ENCODE measurements at places on chromosomes 6 and 20.
A peak's percentile ranks its signal among the peaks of the same experiment; 100 is the strongest.

DNA sequence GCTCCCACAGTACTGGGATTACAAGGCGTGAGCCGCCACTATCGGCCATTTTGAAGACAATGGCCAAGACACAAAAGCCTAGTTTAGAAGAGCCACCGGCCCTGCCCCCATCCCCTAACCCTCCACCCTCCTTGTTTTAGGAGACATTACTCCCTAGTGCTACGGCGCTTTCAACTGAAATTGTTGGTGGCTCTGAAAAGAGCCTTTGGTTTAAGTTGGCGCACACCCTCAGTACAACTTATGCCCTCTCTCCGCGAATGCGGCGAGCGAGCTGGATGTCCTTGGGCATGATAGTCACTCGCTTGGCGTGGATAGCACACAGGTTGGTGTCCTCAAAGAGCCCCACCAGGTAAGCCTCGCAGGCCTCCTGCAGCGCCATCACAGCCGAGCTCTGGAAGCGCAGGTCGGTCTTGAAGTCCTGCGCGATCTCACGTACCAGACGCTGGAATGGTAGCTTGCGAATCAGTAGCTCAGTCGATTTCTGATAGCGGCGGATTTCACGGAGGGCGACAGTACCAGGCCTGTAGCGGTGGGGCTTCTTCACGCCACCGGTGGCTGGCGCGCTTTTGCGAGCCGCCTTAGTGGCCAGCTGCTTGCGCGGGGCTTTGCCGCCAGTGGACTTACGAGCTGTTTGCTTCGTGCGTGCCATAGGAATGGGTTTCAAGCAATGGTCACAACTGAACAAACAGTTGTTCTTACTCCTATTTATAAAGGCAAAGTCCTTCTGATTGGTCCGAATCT is 114.9 kb upstream of the BTN3A2 start:
- DNase-seq = peak; percentile 82

DNA sequence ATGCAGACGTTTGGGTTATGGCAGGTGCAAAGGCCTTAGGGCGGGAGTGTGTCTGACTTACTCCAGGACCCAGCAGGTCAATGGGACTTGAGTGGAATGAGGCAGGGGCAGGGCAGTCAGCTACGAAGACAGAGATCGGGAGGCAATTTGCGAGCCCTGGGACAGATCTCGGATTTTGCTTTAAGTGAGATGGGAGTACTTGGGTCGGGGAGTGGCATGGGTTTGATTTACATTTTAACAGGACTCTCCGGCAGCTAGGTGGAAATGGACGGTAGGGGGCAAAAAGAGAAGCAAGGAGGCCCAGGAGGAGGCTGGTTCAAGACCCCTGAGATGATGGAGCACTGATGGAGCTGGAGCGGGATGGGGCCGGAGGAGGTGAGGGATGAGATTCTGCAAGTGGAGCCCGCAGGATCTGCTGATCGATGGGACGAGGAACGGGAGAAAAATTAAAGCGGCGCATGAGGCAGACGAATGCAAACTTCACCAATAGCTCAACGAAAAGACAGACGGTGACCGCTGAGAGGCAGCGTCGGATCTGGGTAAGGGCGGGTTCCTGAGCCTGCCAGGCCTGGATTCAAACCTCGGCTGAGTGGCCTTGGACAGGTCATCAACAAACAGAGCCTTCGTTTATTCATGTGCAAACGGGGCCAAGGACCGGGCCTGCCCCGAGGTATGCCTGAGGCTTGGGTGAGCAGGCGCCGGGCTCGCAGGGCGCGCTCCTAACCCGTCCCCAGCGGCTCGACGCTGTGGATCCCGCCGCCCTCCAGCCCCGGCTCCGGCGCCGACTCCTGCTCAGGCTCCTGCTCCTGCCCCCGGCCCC is 756 bp upstream of the RBCK1 start:
- DNase-seq = peak; percentile 74

GRCh38 chr20:35369804-35370203 is 42.0 kb downstream of the UQCC1 start:
- DNase-seq = no peak

GRCh38 chr6:4129446-4129845 is 5.9 kb downstream of the ECI2 start:
- DNase-seq = no peak

- no peak for DNase-seq
Observed at GRCh38 chr6:143745166-143746133, 67.7 kb downstream of the PHACTR2 start.

- DNase-seq = no peak
Observed at GRCh38 chr6:90677440-90677839, 90.6 kb upstream of the MAP3K7 start.

DNA sequence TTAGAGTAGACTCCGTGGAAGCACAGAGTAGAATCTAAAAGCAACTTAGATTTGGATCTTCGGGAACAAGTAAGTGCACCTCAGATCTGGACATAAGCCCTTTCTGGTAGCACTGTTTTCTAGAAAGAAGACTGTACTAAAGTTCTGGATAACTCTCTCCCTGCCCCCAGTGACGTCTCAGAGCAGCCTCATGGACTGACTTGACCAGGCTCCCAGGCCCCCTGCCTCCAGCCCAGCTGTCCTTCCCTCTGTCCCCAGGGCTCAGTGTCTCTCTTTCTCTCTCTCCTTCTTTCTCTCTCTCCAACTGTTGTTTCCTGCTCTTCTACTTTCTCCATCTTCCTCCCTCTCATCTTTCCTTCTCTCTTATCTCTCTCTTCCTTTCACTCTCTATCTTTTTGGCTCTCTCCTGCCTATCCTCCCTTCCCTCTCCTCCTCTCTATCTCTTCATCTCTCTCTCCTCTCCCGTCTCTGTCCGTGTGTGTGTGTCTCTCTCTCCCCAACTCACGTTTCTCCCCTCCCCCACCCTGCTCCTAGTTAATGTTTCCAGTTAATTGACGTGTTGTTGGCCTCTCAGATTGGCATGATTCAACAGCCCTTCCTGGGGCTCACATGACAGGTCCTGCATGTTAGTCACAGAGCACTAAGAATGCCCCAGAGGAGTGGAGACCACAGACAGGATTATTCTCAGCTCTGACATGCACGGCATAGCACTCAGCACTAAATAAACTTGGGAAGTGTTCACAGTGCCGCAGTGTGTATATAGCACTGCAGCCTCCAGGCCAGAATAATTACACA is 180.4 kb upstream of the FOXQ1 start:
- no peak for DNase-seq

DNA sequence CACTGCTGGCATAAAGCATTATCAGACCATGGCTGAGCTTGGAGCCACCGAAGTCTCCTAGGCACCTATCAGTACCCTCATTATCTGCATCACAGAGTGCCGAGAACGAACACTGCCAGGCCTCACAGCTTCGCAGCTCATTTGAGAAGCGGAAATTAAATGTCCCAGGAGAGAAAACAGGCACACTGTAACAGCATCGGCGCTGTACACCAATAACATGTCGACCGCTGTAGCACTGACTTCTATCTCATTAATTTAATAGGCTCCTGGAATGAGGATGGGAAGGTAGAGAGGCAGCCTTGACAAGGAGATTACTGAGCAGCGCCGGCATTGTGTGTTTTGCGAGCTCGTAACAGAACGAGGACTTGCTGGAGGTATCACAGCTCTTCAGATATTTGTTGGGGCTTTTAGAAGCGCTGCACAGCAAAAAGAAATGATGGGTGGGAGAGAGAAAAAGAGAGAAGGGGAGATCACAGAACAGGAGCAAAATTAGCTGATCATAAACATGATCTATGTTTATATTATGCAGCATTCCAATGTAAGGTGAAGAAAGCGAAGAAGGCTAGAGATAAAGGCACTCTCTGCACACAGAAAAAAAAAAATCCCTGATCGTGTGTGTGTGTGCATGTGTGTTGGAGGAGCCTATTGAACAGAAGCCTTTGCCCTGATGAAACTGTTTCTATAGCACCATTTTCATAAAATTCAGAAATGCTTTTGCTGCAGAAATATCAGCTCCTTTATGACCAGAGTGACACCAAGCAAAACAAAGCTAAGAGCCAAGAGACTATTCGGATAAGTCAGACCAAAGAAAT is 29.2 kb downstream of the ID4 start:
- DNase-seq = no peak

DNA sequence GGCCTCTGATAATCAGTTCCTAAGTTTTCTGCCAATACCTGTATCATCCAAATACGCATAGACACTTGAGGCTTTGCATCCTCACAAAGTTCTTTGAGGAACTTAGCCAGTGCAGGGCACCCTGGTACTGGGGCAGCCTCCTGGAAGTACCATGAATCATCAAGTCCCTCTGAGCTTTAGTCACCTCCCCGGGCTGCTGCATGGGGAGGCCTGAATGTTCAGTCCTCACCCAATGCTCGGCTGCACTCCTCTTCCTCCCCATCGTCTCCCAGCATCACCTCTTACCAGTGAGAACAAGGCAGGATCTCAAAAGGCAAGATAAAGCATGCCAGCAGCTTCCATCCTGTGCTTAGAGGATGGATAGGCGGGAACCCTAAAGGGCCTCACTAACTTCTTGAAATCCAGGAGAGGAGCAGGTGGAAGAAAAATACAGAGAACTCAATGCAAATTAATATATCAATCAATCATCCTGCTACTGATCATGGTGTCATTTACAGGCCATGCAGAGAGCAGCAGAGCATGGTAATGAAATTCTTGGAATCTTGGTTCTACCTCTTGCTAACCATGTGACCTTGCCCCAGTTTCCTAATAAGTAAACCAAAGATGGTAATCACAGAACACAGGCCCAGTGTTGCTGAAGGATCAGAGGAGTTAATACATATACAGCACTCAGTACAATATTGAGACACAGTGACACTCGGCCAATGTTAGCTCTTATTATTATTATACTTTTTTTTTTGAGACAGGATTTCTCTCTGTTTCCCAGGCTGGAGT is 4.7 kb upstream of the CCN6 start:
- DNase-seq = no peak

DNA sequence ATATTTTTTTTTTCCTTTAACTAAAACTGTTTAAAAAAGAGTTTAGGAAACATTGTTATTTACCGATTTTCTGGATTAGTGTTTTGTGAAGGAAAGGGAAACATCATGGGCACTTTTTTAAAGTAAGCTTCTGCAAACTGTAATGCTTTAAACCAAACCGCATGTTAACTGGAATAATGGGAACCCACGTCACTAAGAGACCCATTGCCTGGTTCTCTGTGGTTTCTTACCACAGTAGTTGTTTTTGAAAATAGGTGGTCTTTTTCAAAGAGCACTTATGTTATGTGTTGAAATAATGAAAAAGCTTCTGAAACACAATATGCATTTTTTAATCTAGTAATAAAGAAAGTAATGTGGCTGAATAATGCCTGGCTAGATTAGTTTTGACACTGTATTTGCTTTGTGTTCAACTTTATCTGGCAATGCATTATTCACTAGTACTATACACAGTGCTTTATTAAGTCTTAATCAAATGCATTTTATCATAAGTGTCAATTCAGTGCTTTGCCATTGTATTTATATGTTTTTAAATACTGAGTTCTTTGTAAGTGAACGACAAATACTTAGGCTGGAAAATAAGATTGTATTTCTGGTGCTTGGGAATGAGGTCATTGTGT is 754.1 kb upstream of the FLRT3 start:
- no peak for DNase-seq

GRCh38 chr6:167424060-167424673 is 99.3 kb downstream of the TTLL2 start:
- no peak for DNase-seq

DNA sequence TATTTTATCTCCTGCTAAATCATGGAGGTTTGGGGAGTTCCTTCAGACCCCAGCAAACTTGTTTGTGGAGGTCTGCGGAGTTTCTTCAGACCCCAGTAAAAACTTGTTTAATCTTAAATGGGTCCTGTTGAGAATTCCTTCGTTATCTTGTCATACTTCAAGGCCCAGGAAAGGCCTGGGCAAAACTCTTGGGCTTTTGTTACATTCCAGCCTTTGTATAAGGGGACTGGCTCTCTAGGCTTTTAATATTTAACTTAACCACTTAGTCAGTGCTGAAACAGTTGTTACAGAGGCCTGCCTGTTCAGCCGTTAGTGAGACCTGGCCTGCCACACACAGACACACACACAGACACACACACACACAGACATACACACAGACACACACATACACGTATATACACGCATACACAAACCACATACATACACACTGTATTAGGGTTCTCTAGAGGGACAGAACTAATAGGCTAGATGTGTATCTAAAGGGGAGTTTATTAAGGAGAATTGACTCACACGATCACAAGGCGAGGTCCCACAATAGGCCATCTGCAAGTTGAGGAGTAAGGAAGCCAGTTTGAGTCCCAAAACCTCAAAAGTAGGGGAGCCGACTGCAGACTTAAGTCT is 21.3 kb upstream of the CST3 start:
- DNase-seq = no peak

DNA sequence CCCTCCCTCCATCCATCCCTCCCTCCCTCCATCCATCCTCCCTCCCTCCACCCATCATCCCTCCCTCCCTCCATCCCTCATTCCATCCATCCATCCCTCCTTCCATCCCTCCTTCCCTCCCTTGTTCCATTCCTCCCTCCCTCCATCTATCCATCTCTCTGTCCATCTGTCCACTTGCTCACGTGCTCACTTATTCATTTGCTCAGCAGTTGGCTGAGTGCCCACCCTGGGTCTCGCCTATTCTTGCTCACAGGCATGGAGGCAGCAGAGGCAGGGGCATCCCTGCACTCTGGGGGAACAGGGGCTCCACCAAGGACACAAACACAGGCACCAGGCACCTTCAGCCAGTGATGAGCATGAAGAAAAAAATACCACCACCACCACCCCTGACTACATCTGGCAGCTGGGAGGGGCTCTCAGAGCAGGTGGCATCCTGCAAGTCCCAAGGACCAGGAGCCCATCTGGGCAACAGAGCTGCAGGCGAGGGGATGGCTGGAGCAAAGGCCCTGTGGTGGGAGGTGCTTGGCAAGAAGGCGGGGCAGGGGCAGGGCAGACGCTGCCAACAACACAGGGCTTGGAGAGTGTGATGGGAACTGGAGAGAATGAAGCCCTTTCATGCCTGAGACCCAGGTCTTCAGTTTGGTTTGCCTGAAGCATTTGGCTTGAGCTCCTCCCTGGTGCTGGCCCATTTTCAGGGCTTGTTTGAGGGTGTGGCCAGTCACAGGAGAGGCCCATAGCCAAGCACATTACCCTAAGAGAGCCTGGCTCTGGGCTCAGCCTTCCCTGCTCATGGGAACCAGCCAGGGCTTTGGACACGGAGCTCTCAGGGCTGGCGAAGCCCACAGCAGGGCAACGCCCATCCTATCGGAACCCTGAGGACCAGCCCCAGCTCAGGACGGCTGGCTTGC is 40.2 kb upstream of the MRGBP start:
- no peak for DNase-seq

DNA sequence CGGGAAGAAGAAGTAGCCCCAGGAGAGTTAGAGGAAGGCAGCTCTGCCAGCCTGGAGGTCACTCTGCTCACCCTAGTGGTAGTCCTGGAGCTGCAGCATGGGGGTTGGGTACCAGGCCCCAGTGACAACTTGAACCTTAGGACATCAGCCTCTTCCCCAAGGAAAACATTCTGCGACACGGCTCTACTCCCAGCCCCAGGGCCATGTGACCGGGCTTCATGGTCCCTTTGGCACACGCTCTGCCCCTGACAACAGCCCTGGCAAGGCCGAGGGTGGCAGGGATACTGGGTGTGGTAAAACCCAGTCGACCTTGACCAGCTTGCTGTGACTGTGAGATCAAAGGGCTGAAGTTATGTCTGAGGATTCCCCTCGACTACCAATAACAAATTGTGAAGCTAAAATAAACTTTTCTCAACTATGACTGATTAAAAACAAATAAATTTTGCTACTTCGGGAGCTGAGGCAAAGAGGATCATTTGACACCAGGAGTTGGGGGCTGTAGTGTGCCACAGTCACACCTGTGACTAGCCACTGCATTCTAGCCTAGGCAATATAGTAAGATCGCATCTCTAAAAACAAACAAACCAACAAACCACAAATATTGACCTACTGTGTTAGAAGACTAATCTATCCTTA is 24.4 kb upstream of the ARID1B start:
- DNase-seq = no peak

Data from activated naive CD4-positive, alpha-beta T cell treated with anti-CD3 and anti-CD28 coated beads for 36 hours (primary cell).